Right ventricle myocardium superior (tissue), 1 donor: ENCODE measurements at places on chromosomes 3 and 15. TPM values are rescaled to one million over a fixed set of nuclear protein-coding genes. Genes with fewer than 3 reads are reported as not detected.

TJP1 gene
- total RNA-seq: 104 TPM

CCDC39 gene
- total RNA-seq: not detected

TRH gene
- total RNA-seq: not detected

GLDN gene
- total RNA-seq: 9.1 TPM

EXD1 gene
- total RNA-seq: not detected
